ENCODE measurements at places on chromosomes 13 and 19. TPM values are rescaled to one million over a fixed set of nuclear protein-coding genes. Genes with fewer than 3 reads are reported as not detected.

GRCh38 chr13:114082849-114083645, 49.4 kb downstream of the RASA3 start:
- no peak for DNase-seq

DNA sequence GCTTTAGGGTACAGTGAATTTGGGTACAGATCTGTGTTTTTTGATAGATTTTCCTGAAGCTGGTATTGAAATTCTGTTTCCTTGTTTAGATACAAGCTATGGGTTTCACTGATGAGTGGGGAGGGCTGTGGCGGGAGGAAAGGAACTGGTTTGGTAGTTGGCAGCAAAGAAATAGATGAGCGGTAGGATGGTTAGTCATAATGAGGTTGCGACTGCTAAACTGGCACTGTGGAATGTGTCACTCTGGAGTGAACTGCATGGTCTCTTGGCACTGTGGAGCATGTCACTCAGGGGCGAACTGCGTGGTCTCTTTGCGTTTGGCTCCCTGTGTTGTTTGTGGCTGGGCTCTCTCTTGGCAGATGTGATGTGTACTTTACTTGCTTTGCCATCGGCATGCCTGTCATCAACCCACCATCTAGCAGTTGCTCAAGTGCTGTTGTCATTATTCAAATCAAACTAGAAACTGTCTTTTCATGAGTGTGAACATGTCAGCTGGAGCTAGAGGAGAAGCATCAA, 82.1 kb downstream of the ATP8A2 start:
- DNase-seq: no peak

DNA sequence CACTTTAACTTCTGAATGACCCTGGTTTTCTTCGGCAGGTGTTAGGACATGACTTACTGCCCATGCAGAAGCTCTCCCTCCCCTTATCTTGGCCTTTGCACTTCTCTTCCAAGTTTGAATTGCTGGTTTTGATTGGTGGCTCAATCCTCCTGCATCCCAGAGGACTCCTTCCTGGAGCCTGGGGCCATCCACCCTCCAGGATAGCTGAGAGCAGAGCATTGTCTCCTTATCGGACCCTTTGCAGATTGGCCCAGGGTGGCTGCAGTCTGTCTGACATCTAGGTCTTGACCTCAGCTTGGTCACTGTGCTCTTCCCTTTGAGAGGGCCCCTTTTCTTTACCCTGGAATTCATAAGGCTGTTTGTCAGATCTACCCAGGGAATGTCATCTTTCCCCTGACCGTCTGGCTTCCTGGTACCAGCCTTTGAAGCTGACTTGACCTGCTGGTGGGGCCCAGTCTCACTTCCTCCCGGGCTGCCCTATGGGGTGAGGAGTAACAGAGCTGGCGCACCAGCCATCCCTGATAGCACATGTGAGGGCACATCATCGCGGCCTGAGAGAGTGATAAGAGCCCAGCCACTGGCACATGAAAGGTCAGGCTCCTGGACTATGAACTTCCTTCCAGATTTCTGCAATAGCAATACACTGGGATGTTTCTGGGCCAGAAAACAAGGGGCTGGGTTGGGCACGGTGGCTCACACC, 172.9 kb upstream of the UBL3 start:
- DNase-seq: no peak

GRCh38 chr19:1445185-1445931, 4.6 kb upstream of the APC2 start:
- no peak for DNase-seq

DNA sequence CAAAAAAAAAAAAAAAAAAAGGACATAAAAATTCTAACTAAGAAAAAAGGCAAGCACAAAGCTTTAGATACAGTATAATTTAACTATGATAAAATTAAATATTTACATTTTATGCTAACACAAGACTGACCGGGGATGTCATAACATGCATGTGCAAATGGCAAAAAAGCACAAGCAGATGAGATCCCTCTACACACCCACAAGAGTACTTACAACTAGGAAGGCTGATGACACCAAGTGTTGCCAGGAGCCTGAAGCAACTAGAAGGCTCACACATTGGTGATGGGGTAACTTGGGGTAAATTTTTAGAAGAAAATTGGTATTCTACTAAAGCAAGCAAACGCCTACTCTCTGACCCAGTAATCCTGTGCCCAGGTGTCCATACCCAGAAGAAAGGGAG, 6.7 kb downstream of the PCID2 start:
- no peak for DNase-seq

DNA sequence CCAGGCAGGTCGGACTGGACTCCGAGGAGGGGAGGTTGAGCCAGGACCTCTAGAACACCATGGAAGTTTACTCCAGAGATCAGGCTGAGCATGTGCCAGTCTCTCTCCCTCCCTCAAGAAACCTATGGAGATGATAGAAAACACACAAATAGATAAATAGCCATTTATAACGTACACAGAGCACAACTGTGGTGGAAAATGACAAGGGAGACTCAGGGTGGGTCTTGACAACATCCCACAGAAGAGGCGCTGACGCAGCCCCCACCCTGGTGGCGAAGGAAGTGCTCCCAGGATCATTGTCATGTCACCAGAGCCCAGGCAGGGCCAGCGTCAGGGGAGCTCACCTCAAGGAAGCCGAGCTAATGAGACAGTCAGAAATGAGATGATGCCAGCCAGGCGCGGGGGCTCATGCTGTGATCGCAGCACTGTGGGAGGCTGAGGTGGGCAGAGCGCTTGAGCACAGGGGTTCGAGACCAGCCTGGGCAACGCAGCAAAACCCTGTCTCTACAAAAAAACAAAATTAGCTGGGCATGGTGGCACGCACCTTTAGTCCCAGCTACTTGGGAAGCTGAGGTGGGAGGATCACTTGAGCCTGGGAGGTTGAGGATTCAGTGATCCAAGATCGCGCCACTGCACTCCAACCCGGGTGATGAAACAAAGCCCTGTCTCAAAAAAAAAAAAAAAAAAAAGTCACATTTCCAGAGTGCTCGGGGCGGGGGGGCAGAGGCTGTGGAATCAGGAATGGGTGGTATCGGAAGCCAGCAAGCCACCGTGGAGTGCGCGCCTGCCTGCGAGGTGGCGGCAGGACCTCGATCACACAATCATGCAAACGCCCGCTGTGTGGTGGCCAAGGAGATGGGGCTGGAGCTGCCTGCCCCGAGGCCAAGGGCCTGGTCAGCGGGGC, 178.4 kb downstream of the KDM4B start:
- DNase-seq: no peak

- DNase-seq: no peak
Observed at GRCh38 chr19:51417107-51417809, at the start of gene SIGLEC10. TSS of gene SIGLEC10 (minus strand) at chr19:51417642. CDS start at chr19:51417581, 61 bp downstream.

The ZSCAN18 gene
- 124 TPM for polyA plus RNA-seq

The RFPL4AL1 gene
- polyA plus RNA-seq: not detected

The HNRNPM gene
- 377 TPM for polyA plus RNA-seq

The RNF6 gene
- polyA plus RNA-seq: 32.8 TPM

The RGCC gene
- 9.4 TPM for polyA plus RNA-seq

The ZNF20 gene
- polyA plus RNA-seq: 7.8 TPM

The ZNF578 gene
- 5.7 TPM for polyA plus RNA-seq
